Stimulated activated CD8-positive, alpha-beta memory T cell treated with anti-CD3 and anti-CD28 coated beads, Interleukin-15, amount 100 ng/mL, for 48 hours (primary cell): ENCODE measurements at places on chromosomes 11 and 22.

DNA sequence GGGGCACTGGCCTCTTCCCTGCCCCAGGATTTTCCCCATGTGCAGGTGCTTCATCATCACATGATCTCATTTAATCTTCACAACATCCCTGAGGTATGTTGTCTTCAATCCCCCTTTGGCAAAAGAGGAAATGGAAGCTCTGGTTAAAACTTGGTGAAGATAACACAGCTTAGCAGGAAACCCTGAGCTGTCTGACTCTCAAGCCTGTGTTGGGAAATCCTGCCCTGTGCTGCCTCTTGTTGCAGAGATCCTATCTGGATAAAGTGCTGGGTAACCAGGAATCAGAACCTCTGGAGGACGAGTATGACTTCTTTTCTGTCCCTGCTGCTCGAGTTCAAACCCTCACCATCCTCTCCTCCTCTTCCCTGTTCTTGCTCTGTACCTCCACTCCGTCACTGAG lies 13.1 kb upstream of the E2F8 start:
- no peak for DNase-seq

GRCh38 chr22:47171441-47172221 lies 409.2 kb downstream of the TBC1D22A start:
- no peak for DNase-seq

DNA sequence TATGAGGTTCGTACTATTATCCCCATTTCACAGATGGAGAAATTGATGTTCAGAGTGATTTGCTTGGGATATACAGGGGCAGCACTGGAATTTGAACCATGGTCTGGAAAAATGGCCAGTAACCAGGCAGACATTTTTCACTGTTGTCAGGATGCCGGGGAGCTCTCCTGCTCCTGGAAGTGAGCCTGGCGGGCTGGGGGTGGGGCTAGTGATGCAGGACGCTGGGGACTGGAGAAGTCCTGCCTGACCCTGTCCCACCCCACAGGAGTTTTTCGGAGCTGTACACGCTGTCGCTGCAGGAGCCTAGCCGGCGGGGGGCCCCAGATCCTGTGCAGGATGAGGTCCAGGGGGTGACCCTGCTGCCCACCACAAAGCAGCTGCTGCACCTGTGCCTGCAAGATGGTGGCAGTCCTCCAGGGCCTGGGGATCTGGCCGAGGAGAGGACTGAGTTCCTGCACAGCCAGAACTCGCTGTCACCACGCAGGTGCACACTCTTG lies 11.1 kb downstream of the SIPA1 start:
- no peak for DNase-seq

DNA sequence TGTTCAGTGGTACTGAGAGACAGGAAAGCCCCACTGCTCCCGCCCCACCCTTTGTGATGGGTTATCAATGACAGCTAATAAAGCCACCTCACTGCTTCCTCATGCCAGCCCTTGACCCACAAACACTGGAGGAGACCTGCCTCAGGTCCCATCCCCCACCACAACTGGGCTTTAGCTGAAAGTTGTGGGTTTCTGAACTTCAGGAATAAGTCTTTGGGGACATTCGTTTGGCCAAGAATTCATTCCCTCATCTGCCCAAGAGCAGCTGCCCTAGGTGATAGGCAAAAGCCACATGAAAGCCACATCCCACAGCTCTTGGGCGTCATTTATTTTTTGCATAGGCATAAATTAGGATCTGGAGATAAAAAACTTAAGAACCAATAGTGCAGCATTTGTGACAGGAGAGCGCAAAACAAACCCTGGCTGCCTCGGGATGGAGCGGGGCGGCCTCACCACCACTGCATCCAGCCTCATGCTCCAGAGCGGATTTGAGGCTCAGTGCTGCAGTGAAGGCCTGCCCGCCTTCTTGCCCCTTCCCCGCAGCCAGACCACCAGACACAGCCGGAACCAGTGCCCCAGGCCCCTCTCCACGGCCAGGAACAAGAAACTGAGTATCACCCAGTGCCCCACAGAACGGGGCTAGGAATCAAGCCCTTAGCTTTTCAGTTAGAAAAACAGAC lies 21.2 kb downstream of the SUN2 start:
- DNase-seq = no peak

DNA sequence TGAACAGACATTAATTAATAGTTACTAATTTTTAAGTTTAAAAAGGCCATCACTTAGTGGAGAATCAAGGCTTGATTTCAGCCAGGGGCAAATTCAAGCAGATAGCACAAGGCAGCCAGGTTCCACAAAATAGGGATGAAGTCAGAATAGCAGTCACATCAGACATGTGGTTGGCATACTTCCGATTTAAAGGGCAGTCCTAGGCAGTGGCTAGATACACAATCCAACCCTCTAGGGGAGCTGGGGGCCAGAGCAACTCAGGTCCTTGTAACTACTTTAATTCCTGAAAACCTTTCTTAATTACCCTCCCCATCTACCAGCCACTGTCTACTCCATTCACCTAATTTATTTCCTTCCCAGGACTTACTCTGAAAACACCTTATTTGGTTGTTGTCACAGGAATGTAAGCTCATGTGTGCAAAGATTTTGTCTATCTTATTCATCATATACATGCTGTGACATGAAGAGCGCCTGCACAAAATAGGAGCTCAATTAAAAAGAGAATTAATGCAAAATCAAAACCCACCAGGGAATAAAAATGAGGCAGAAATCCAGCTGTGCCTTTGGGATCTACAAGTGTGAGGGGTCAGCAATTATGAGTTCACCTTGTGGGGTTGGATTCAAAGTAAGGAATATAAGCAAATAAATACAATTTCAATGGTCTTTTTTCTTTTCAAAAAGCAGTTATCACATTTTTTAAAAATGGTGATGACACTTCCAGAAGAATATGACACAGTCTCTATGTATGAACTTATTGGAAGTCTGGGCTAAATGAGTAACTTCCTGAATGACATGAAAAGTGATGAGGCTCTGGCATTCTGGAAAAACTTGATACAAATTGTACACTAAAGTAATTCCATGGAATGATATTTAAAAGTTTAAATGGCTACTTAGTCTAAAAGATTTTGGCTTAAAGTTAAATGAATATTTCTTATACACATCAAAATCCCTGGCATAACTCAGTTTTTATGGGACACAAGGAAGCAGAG lies 53.8 kb downstream of the COPB1 start:
- DNase-seq = no peak
